ENCODE measurements at places on chromosomes 7 and 10. TPM values are rescaled to one million over a fixed set of nuclear protein-coding genes. Genes with fewer than 3 reads are reported as not detected.

- no peak for DNase-seq
These were observed 28.7 kb upstream of the CD36 start for GRCh38 chr7:80609751-80610150.

- no peak for DNase-seq
These were observed 129.2 kb downstream of the ADCY1 start for GRCh38 chr7:45703373-45703821.

GRCh38 chr10:118746246-118746645, 8.5 kb downstream of the CACUL1 start:
- DNase-seq, result no peak

GRCh38 chr7:98816241-98816640, 53.6 kb downstream of the TMEM130 start:
- DNase-seq, result no peak

DNA sequence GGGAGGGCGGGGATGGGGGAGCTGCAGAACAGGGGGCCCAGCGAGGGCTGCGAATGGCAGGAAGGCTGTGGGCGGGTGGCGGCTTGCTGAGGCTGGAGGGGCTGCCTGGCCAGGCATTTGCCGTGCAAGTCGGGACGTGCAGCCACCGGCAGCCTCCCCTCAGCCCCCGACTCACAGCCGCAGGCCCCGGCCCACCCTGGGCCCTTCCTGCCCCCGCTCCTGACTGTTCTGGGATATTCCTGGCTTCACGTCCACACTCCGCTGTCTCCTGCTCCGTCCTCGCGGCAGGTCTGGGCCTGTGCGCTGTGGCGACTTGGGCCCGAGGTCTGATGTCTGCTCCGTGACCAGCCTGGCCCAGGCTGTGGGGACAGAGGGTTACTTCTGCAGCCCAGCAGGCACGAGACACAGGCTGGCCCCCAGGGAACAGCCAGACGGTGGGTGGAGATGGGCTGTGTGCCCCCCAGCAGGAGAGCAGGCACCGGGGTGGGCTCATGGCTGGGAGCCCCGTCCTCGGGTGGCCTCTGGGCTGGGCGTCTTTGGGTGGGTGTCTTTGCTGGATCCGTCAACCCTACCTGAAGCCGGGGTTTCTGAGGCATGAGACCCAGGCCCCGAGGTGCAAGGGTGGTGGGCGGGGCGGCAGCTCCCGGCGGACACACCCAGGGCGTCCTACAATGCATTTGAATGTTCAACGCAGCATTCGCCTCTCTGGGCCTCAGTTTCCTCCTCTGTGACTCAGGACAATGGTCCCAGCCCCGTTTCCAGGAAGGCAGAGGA, 86.5 kb downstream of the FOXL3 start:
- DNase-seq, result no peak

GRCh38 chr7:157165987-157166386, 27.3 kb downstream of the UBE3C start:
- DNase-seq, result no peak

- no peak for DNase-seq
These were observed 27.3 kb upstream of the CRHR2 start for GRCh38 chr7:30709549-30709948.

GRCh38 chr7:2956526-2957368, 86.9 kb downstream of the CARD11 start:
- peak; percentile 52 for DNase-seq

DNA sequence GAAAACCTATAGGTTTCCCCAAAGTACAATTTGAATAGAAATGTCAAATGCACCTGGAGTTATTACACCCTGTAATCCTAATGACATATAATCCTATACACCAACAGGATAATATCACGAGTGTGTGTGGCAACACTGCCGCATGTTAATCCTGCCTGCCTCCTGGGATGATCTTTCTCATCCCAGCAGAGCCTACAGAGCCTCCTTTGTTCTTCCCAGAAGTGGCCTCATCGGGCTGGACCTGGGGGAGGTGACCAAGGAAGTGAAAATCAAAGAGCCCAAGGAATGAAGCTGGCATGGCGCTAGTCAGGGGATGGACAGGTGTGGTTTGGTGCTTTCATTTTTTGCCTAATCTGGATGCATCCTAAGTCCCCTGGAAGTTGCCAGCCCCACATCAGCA, 29.5 kb upstream of the LEP start:
- no peak for DNase-seq

DNA sequence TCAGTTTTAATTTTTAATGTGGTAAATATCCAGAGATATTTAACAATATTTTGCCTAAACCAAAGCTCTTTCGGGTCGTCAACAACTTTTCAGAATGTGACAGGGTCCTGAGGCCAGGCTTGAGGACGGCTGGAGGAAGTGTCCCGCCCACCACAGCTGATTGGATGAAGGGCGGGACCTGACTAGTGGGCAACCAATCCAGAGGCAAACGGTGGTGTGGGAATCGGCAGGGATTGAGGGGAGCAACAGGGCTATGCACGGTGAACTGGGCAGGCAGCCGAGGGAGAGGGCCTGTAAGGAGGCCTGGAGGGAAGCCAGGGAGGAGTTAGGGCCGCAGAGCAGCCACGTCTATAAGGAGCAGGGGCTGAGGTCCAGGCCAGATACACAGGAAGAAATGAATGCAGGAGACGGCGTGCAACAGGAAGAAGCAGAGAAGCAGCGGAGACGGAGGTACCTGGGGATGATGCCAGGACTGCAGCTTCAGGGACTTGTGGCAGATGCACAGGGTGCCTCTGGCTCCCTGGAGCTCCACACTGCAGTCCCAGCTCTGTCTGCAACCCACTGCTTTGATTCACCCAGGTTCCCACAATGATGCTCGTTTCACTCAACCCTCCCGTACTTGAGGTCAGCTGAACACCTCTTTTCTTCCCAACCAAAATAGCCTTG, 46.1 kb upstream of the ZMIZ1 start:
- peak; percentile 32 for DNase-seq

GRCh38 chr7:116534790-116535189, 10.0 kb downstream of the CAV1 start:
- DNase-seq, result no peak

DNA sequence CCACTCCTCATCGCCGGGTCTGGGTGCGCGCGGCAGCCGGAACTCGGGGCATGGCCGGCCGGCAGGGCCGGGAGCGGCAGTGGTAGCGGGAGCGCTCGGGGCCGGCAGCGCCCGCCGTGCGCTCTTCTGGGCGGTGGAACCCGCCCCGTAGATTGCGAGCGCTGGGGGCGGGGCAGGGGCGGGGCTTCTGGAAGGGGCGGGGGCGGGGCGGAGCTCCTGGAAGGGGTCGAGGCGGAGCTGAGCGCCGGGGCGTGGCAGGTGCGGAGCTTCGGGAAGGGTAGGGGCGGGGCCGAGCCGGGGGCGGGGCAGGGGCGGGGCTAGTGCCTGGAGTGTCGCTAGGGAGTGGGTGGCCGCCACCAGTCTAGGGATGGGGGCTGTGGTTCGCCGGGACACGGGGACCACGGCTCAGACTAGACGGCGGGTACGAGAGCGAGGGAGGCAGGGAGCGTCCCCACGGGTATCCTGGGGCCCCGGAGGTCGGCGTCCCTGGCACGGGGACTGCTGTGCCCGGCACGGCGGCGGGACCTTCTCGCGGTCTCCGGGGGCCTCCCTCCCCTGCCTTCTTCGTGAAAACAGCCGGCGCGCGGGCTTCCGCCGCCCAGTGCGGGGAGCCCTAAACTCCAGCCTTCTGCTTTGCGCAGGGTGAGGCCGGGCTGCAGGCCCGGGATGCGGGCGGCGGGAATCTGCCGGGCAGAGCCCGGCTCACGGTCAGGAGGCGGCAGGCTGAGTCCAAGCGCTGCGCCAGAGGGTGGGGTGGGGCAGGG, at the start of gene STK32C:
STK32C (minus strand) TSS at position 128 of the 764 bp plus-strand sequence; CDS start at position 11, 117 bp downstream.
- peak; percentile 93 for DNase-seq

DNA sequence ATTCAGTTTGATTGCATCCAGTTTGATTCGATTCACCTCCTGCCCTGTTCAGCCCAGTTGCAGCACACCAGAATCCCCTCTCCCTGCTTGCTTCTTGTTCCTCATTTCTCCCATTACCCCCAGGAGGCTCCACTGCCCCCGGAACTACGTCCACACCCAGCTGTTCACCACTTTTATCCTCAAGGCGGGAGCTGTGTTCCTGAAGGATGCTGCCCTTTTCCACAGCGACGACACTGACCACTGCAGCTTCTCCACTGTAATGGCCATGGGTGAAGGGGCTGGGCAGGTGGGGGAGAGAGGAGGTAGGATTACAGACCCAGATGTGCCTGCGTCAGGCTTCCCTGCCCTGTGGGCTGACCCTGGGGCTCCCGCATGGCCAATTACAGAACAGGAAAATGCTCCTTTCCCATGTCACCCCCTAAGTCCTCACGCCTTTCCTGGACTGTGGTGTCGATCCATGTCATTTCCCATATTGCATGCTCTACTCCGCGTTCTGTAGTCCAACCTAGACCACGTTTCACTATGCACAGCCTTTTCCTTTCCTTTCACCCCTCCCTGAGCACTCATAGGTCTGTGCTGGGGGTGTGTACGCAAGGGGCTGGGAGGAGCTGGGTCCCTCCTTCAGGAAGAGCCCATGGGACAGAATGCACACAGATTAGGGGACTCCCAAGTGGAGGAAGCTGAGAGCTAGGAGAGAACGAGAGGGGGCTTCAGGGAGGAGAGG, 8.2 kb downstream of the GHRHR start:
- no peak for DNase-seq

DNA sequence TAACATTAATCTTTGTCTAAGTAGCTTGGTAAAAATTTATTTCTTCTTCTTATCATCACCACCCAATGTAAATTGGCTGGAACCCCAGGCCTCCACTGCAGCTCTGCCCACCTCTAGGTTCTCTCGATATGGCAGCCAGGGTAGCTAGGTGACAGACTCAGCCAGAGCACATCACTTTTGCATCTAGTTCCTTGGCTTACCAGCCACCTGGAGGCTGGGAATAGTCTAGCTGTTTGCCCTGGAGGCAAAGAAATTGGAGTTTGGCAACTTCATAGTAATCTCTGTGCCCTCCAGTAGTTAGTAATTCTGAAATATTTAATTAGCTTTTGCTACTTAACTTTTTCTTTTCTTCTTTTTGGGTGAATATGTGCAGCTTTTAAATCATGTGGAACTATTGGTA, 9.4 kb downstream of the IFRD1 start:
- DNase-seq, result no peak

DNA sequence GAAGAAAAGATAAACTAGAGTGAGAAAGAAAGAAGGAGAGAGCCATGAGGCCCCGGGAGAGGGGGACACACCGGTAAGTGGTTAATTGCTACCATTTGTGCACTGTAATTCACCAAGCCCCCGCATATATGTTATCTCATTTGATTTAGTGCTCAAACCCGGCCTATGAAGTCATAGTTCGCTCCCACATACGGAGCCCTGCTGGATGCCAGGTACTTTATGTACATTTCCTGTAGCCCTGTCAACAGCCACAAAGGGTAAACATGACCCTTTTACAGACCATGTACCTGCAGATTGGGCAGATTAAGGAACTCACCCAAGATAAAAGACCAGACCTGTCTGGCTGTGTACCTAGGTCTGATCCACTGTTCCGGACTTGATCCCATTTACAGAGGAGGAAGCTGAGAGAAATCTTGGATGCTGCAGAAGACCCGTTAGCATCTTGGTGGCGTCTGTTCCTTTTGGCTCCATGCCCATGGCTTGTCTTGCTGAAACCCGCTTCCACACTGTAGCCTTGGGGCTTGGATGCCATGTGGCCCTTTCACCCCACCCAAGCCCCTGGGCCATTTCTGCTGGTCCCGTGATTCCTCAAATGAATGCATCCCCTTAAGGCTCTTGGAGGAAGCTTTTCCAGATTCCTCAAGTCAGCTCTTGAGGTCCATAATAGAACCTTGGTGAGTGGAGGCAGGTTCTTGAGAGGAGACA, 32.3 kb downstream of the FAM241B start:
- DNase-seq, result no peak

DNA sequence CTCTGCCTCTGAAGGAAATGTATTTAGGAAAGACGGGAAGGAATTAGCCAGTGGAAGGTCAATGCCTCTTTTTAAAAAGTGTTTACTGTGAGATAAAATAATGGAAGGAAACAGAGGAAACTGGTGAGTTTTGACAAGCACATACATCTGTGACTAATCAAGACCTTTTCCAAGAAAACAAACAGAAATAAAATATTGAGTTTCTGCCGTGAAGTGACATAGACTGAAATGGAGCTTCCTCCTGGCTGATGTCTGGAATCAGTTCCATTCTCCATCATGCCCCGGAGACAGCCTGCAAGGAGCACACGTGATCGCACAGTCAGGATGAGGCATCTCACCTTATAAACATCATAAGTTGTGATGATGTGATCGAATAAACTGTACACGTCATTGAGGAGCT, 30.7 kb downstream of the TECTB start:
- DNase-seq, result no peak

DNA sequence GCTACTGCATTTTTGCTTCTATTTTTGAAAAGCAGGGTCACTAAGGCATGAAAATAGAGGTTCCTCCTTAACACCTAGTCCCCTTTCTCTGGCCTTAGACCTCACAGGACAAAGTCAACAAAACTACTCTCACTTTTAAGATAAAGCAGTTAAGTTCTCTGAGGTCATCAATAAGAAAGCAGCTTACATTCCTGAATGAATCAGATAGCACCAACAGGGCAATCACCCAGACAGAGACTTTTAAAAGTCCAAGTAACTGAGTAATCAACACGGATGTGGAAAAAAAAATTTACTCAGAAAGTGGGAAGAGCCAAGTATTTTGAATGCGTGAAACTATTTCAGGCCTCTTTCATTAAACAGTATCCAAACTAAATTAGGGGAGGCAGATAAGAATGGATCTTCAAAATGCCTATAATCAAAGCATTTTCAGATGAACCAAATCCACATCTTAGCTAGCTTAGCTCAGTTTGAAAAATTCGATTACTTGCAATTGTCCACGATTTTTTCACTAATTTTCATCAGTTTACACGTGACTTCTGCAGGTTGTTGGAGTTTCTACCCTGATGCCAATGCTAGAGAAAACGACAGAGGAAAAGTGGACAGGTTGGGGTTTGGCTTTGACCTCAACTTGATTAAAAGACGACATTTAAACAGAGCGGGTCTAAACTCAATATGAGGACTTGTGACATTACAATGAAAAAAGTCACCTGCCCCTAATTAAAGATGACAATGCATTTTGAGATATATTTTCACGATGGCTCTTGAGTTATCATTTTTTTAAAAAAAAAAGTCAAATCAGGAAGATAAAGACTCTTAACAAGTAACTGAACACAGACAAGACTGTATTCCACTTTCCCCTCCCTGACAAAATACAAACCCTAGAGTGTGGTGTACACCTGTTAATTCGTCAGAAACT, 1.6 kb downstream of the BEND7 start:
- peak; percentile 53 for DNase-seq

DNA sequence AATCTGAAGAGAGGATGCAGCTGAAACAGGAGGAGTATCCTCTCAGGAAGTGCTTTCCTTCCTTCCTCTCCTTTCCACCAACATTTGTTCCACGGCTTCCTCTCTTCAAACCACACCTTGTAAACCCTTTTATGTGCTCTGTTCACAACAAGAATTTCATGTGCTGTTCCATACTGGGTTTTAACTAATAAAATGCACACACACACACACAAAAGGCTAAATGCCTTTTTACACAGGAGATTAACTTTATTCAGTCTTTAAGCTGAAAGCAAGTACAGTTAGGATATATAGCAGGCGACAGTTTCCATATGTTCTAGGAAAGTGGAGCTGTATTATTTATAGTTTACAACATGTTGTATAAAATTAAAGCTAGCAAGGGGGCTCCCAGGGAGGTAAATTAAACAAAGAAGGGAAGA, 106.7 kb downstream of the REEP3 start:
- no peak for DNase-seq

- no peak for DNase-seq
These were observed 64.8 kb downstream of the ABLIM1 start for GRCh38 chr10:114593240-114593792.

Gene HOGA1
- polyA plus RNA-seq, result 3.5 TPM

Gene OR13A1
- not detected for polyA plus RNA-seq

Gene UROS
- polyA plus RNA-seq, result 52.9 TPM

Gene DGKI
- polyA plus RNA-seq, result 0.14 TPM

Gene CYP2C19
- polyA plus RNA-seq, result not detected

Gene CLRN3
- polyA plus RNA-seq, result 0.08 TPM

Gene ARHGAP12
- polyA plus RNA-seq, result 22.1 TPM

Gene SUN3
- polyA plus RNA-seq, result not detected

Measured in A549 (cell line).